ENCODE measurements at places on chromosomes 6 and 20.

DNA sequence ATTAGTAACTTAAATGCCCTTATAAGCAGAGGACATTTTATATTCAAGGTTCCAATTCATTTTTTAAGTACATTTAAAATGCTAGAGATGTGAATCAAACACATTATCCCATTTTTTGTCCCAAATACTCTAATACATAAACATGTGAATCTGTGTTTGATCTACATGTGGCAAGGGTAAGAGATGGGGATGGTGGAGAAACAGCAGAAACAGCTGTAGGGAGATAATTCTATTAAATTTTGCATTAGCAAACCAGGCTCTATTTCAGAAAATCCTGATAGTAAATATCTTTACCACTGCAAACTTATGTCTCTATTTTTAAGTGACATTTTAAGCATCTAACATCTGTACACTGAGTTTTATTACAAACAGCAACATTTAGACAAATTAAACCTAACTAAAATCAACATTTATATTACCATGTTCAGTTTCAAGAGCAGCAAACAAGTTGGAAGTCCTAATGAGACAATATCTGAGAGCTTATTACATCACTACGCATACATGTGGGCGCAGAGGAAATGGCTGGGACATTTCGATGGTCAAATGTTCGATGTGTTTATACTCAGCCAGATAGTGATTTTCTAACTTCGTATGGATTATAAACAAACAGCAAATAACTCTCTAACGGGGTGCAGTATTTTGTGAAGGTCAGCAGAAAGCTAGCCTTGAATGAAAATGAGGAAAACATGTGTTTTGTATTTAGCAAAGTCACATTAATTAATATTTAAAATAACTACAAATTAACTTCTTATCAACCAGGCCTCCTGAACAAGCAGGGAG is 165.1 kb downstream of the GJA1 start:
- no peak for DNase-seq

- no peak for DNase-seq
These were observed 67.4 kb downstream of the GMPR start for GRCh38 chr6:16305788-16306187.

DNA sequence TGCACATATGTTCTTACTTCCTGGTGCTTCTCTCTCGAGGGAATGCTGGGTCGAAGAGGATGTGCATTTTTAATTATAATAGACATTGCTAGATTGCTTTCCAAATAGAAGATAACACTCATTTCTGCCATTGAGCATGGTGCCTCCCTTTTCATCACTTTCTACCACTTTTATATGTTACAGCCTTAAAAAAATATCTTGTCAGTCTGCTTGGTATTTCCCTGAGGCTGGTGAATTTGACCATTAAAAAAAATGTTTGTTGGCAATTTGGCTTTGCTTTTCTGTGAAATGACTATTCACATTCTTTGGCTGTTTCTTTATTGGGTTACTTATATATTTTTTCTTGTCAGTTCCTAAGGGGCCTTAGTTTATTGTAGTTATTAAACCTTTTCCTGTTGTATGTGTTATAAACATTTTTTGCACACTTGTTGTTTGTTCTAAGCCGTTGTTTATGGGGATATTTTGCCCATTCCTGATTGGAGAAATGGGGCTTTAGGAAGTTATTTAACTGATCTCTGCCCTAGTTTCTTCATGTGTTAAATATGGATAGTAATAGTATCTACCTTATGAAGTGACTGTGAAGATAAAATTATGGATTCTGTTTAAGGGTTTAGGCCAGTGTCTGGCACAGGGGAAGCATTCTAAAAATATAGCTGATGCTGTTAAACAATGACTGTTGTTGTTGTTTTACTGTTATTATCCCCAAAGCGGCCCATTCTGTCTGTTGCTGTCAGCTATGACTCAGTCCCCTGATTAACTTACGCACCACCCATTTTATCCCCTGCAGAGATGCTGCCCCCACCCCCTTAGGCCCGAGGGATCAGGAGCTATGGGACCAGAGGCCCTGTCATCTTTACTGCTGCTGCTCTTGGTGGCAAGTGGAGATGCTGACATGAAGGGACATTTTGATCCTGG is 3.8 kb downstream of the DDR1 start:
- DNase-seq = no peak

DNA sequence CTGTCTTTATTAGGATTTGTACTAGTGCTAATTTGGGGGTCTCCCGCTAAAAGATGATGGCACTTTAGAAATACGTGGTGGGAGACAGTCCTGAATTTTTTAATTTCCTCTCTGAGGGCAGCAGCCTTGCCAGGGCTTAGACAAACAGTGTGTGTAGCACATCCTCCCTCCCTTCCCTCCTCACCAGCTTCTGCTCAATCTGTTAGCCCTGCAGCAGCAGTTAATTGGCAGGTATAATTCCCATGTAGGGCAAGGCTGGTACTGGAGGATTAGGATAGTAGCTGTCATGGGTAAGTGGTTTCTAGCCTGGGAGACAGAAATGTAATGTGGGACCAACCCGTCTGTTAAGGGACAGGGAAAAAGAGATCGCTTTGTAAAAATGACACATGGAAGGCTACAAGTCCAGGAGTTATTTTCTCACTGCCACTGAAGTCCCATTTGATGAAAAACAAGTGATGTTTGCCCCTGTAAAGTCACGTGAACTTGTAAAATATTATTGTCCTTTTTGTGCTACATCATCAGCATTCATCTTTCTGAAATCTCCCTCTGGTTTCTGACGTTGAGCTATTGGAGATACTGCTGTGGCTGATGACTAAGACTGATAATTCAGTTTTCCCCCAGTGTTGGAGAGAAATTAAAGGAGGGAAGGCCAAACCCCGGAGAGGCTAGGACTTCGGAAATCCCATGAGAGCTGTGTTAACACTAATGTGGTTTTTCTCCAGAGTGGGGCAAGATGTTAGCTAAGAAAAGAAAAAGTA is 40.6 kb downstream of the CTNNBL1 start:
- no peak for DNase-seq

GRCh38 chr20:40813708-40814630 is 124.9 kb upstream of the MAFB start:
- no peak for DNase-seq

GRCh38 chr20:4230651-4231050 is 215.3 kb upstream of the RNF24 start:
- no peak for DNase-seq

- DNase-seq = no peak
These were observed 2.4 kb upstream of the ZMYND8 start for GRCh38 chr20:47358672-47359529.

DNA sequence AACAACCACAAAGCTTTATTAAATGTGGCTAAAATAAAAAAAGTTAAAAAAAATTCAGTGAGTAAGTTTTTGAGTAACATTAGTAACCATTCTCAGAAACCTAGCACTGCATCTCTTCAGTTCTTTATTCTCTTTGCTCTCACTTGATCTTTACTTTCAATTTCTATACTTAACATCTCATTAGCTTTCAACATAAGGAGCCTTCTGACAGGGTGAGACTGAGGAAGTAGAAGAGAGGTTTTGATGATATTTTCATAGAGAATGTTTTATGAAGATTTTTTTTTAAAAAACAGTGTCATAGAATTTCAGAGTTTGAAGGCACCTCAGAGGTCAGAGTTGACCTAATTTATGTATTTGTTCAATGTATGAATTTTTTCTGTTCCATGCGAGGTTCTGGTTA is 60.8 kb downstream of the FAM83B start:
- DNase-seq = no peak

GRCh38 chr6:33297406-33297955 is 1.3 kb downstream of the RGL2 start:
- no peak for DNase-seq

- DNase-seq = no peak
These were observed 1.9 kb downstream of the CST7 start for GRCh38 chr20:24950836-24951525.

DNA sequence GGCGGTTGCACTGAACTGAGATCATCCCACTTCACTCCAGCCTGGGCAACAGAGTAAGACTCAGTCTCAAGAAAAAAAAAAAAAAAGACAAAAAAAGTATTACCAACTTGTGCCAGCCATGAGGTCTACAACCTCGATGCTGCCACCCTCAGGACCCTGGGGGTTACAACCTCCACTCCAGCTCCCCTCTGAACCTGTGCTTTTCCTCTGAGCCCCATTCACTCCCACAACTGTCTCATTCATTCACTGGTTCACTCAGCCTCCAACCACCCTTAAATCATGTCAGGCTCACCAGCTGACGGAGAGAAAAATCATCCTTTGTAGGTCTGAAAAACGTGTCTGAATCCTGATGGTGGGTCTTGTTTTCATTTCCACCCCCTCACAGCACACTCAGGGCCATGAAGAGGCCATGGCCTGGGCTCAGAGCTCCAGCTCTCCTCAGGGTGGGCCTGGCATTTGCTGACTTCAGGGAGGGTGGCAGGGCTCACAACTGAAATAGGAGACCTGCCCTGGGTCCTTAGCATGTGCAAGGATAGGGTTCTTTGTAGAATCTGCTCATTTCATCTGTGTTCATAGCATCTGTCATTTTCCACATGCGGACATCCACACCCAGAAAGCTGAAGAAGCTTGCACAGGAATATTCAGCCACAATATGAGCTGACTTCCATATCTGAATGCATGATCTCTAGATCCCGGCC is 1.9 kb upstream of the ULBP1 start:
- peak; percentile 49 for DNase-seq

GRCh38 chr6:70376628-70377027 is 36.7 kb upstream of the FAM135A start:
- DNase-seq = no peak

DNA sequence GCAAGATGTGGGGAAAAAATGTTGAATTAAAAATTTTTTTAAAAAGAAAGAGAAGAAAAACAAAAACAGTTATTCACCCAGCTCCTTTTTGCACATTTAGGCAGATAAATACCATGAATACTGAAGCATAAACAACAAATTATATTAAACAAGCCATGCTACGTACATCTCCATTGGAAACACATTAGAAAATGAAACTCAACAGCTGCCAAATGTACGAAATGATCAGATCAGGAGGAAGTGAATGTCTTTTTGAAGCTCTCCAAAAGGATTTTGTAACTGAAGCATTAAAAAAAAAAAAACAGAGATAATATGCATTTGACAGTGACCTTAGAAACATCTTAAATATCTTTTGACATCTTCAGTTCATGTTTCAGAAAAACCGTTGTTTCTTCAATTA is 56.7 kb downstream of the CD83 start:
- no peak for DNase-seq

DNA sequence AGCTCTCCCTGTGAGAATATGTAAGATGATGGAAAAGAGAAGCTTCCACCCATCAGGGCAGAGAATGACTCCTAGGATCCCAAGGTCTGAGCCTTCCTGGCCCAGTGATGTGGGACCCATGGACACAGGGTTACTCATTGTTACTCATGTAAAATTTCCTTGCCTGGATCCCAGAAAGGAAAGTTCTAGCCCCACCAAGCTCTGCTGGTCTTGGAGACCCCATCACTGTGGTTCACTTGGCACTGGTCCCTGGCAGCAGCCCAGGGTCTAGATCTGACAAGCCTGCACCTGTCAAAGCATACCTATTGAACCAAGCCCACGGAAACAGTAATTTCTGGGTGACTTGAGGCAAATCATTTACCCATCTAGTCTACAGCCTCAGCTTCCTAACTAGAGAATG is 22.1 kb downstream of the MDGA1 start:
- no peak for DNase-seq

- no peak for DNase-seq
These were observed 86.9 kb downstream of the PXDC1 start for GRCh38 chr6:3664625-3665041.

- DNase-seq = no peak
These were observed 7.0 kb upstream of the EPB41L2 start for GRCh38 chr6:131070061-131070460.

DNA sequence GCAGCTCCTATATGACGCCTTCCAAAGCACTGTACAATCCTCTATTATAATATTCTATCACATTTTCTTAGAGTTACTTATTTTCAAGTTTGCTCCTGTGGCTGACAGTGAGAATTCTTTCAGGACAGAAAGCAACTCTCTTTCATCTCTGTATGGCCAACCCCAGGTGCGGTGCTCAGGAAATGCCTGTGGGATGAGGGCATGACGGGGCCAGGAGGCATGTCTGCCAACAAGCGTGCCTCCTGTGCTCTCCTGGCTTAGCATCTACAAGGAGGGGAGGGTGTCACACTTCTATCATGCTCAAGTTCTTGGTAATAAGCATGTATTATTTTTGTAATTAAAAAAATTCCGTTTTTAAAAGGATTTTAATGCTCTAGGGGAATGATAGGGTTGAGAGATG is 11.4 kb downstream of the MRPL14 start:
- no peak for DNase-seq

GRCh38 chr20:13533946-13534345 is 104.8 kb downstream of the TASP1 start:
- no peak for DNase-seq

DNA sequence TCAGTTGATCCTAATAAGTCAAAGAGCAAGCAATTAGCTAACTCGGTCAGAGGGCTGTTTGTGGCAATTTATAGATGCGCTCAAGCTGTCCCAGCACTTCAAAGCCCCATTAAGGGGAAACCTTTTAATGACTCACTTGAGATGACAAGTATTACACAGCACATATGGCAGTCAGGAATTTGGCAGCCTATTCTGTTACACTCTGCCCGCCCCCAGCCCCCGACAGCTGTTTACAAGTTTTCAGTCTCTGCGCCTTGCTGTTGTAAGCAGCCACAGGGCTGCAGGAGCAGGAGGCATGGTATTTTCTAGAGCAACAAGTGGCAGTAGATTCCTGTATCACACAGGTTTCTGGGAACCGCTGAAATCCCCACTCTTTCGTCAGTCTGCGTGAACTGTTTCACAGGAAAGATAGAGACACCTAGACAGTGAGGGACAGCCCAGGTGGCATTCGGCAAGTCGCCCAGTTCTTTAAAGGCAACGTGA is 263.0 kb downstream of the FOXC1 start:
- no peak for DNase-seq

DNA sequence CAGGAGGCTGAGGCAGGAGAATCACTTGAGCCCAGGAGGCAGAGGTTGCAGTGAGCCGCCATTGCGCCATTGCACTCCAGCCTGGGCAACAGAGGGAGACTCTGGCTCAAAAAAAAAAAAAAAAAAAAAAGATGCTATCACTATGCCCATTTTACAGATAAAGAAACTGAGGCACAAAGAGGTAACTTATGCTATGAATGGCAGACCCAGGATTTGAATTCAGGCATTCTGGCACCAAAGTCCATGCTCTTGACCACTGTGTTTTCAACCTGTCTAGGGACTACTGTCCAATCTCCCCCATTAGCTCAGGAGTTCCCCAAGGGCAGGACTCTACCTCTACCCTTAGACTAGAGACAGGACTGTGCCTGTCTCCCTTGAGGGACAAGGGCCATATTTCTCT is 9.1 kb upstream of the MDFI start:
- DNase-seq = no peak

Measured in activated CD4-positive, alpha-beta T cell treated with anti-CD3 and anti-CD28 coated beads, Interleukin-2, amount 50 U/mL, for 1 hour (primary cell).